ENCODE measurements at places on chromosomes 5 and 9.

DNA sequence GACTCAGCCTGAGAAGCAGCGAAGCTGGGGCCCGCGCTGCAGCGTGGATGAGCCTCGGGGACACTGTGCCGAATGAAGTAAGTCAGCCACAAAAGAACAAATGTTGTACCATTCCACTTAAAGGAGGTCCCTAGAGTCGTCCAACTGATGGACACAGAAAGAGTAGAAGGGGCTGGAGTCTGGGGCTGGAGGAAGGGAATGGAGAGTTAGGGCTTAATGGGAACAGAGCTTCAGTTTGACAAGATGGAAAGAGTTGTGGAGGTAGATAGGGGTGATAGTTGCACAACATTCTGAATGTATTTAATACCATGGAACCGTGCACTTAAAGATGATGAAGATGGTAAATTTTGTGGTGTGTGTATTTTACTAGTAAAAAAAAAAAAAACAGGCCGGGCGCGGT lies 119.9 kb downstream of the EHMT1 start:
- no peak for DNase-seq

- DNase-seq, result peak; percentile 6
These were observed 171.2 kb downstream of the DOCK8 start for GRCh38 chr9:385818-386398.

GRCh38 chr9:36867241-36867640 lies 166.8 kb downstream of the PAX5 start:
- DNase-seq, result no peak

DNA sequence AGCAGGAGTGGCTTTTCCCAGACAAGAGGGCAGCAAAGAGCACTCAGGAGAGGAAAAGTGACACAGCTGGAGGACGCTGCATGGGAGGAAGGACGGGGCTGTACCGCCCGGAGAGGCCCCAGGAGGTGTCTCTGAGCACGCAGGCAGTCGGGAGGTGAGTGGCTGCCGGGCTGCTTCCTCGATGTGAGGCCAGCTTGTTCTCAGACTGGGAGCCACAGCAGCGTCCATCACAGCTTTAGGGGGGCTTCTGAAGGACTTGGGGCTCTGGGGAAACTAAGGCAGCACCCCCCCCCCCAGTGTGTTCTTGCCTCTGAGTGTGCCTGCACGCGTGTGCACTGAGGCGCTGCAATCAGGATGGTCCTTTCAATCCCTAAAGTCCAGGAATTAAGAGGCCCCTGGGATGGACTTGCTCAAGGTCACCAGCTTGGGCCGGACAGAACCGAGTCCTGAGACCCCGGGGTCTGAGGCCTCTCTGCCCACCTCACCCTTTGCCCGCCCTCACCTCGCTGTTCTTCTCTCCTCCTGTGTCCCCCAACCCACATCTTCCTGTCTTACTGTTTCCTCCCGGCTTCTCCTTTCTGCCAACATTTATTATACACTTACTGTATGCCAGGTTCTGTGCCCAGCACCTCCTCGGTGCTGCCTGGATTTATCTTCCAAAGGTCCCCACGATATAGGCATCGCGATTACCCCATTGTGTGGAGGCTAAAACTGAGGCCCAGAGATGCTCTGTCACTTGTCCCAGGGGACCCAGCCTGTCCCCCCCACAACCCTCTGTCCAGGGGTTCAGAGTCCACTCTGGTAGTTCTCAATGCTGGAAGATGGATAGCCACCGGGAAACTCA lies 32.9 kb downstream of the FAM163B start:
- DNase-seq, result no peak

DNA sequence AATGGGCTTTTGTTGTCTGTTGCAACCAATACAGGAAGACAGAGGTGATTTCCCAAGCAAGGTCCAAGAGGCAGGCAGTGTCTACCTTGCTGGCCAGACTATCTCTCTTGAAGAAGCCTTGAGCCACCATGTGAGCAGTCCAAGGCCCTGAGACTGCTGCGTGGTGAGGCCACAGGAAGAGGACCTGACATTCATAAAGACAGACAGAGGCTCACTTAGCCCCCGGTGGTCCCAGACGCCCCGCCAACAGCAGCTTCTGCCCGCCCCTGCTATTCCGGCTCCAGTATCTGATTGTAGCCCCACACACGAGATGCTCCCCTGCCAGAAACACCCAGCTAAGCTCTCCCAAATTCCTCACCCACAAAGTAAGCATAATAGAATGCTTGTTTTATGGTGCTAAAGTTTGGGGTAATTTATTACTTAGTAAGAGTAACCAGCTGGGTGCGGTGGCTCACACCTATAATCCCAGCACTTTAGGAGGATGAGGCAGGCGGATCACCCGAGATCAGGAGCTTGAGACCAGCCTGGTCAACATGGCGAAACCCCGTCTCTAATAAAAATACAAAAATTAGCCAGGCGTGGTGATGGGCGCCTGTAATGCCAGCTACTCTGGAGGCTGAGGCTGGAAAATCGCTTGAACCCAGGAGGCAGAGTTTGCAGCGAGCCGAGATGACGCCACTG lies 22.8 kb upstream of the FUBP3 start:
- no peak for DNase-seq

GRCh38 chr9:21252721-21253547 lies 13.1 kb upstream of the IFNA14 start:
- no peak for DNase-seq

- no peak for DNase-seq
These were observed 41.4 kb downstream of the CCDC180 start for GRCh38 chr9:97348871-97349270.

DNA sequence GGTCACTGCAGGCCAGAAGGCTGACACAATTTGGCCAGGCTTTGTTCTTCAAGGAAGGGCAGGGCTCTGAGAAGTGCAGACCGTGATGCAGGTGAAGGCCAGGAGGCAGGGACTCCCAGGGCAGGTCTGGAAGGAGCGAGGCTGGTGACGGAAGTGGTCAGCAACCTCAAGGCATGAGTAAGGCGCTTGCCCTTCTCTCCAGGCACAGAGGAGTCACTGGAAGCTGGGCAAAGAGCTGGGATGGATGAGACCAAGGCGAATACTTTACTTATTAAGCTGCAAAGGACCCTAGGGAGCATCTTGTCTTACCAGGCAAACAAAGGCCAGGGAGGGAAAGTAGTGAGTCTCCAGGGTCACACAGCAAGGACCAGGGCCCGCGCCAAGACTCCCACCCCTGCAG lies 18.6 kb downstream of the IRF1 start:
- no peak for DNase-seq

DNA sequence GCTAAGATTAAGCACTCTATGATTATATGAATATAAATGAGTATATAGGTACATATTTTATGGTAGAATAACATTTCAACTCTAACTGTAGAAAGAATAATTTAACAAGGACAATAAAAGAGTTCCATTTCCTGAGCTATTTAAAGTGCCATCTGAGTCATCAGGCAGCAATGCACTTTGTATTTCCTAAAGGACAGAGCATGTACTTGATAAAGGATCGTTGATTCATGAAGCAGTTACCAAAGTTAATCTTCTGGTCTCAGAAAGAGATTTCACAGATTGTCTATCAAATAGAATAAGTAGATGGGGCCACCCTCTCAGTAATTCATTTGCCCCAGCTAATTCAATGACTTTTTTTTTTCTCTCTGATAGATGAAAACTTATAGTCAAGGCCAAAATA lies 747.8 kb downstream of the CDH18 start:
- no peak for DNase-seq

GRCh38 chr5:77987331-77987730 lies 211.2 kb upstream of the TBCA start:
- no peak for DNase-seq

- DNase-seq, result no peak
These were observed 212.4 kb upstream of the GLRA1 start for GRCh38 chr5:152137063-152137462.

GRCh38 chr5:178131446-178131996 lies 707 bp downstream of the RMND5B start:
- no peak for DNase-seq

DNA sequence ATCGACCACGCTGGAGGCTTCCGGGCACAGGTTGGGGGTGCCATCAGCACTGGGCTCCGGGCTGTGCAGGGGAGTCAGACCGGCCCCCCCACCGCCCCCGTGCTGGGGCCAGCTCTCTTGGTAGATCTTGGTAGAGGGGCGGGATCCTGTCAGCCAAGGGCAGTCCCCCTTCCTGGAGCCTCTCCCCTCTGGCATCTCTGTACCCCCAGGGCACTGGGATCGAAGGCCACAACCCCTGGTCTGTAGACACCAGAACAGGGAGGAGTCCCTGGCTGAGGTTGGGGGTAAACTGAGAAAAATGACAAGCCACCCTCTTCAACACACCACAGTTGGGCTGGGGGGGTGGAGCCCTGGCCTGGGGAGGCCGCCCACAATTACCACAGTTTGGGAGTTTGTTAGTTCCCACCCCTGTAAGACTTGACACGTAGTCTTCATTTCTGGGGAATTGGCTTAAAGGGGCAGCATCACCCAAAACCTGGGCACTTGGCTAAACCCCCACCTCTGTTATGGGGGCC lies 882 bp downstream of the CERCAM start:
- no peak for DNase-seq

GRCh38 chr9:100425758-100426157 lies 1.2 kb upstream of the MSANTD3 start:
- DNase-seq, result no peak

DNA sequence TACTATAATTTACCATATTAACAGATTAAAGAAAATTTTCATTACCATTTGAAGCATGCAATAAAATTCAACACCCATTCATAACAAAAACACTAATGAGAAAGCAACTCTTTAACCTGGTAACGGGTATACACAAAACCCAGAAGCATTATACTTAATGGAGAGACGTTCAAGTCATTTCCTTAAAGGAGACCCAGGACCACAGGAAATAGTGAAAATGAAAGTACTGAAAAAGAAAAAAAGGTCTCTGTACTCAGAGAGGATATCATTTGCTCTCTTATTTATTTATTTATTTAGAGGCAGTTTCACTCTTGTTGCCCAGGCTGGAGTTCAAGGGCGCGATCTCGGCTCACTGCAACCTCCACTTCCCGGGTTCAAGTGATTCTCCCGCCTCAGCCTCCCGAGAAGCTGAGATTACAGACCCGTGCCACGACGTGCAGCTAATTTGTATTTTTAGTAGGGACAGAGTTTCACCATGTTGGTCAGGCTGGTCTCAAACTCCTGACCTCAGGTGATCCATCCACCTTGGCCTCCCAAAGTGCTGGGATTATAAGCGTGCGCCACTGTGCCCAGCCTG lies 61.6 kb downstream of the SETX start:
- DNase-seq, result no peak

DNA sequence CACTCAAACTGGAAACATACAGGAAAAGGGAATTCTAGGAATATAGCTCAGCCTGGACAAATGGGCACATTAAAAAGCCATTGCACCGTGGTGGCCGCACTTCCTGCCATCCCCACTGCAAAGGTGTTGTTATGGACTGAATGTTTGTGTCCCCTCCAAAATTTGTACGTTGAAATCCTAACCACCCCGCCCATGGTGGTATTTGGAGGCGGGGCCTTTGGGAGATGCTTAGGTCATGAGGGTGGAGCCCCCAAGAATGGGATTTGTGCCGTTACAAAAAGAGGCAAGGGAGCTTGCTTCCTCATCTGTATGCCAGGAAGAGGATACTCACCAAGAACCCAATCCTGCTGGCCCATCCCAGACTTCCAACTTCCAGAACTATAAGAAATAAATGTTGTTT lies 1.1 kb upstream of the CMBL start:
- no peak for DNase-seq

- DNase-seq, result no peak
These were observed 25.1 kb downstream of the ACSL6 start for GRCh38 chr5:131986161-131986912.

GRCh38 chr5:116696366-116696765 lies 121.7 kb upstream of the SEMA6A start:
- no peak for DNase-seq

- DNase-seq, result no peak
These were observed 638.3 kb upstream of the DMAC1 start for GRCh38 chr9:8437876-8438275.

GRCh38 chr5:56069652-56070226 lies 75.0 kb upstream of the IL6ST start:
- no peak for DNase-seq

GRCh38 chr5:74378464-74378863 lies 262.1 kb downstream of the ENC1 start:
- no peak for DNase-seq

DNA sequence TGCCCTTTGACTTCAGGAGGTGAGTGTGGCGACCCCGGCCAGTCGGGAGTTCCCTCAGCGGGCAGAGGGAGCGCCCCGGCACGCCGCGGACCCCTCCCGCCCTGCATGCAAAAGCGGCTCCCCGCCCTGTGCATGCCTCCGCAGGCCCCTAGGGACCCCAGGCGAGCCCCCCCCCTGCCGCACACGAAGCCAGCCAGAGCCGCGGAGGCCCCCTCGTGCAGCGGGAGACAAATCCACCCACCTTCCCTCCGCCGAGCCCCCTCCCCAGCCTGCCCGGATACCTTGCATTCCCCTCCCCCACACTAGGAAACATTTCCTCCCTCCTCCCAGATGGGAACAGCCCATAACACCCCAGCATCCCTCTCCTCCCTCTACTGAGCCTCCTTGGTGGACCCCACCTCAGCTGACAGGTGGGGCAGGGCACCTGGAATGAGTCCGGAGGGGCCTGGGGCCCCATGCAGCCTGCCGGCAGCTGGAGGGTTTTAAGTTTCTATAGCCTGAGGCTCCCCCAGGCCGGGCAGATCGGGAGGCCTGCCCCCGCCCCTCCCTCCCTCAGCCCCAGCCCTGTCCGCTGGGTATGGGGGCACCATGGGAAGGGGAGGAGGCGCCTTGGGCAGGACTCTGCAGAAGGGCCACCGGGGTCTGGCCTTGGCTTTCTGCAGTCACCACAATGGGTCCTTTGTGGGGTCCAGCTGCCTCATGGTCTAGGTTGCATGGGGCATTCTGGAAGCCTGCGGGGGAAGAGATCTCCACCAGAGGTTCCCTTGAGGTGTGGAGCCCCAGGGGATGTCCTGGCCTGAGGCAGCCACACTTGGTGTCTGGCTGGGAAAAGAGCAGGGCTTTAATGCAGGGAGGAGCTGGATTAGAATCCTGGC lies 601 bp downstream of the ERGIC1 start:
- peak; percentile 32 for DNase-seq

GRCh38 chr5:172768573-172769341 lies 2.2 kb downstream of the DUSP1 start:
- DNase-seq, result no peak

DNA sequence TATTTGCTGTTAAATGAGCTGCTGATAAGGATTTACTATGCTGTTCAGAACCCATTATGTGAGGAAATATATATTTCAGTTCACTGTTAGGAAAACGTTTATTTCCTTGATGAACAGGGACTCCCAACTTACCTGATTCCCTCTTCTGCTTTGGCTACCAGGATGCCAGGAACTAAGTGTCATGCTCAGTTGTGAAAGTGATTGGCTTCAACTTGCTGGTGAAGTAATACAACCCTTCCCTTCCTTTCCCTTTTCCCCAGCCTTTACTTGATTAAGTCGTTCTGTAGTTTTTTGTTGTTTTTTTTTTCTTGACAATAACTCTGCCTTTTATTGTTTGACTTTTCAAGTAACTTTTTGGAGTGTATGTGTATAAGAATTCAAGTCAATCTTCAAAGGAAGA lies 309.3 kb downstream of the DOCK8 start:
- no peak for DNase-seq

- DNase-seq, result no peak
These were observed 96.5 kb upstream of the PALM2AKAP2 start for GRCh38 chr9:109683521-109683920.

- no peak for DNase-seq
These were observed 173.7 kb upstream of the POU5F2 start for GRCh38 chr5:93915142-93915553.
